ENCODE measurements at places on chromosomes 1 and 21.
A peak's percentile ranks its signal among the peaks of the same experiment; 100 is the strongest.

GRCh38 chr1:15657021-15657420, 27.1 kb upstream of the PLEKHM2 start:
- no peak for DNase-seq

GRCh38 chr1:7505771-7506453, 265.2 kb upstream of the VAMP3 start:
- DNase-seq = no peak

GRCh38 chr21:38631676-38632075, 133.4 kb upstream of the ERG start:
- DNase-seq = no peak

DNA sequence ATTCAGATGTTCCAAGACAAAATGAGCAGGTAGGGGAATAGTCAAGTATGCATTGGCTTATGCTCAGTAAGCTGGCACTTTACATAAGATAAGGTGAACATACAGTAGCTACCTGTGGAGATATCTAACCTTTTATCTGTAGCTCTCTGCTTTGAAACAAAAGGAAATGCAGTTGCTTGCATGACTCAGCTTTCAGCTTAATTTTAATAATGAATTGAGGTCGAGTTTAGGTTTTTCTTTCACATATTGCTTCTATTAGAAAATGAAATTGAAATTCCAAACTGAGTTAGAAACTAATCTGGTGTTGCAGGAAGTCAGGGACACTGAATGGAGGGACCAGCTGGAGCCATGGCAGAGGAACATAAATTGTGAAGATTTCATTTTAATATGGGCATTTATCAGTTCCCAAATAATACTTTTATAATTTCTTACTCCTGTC, 8.3 kb downstream of the FRRS1 start:
- no peak for DNase-seq

- DNase-seq = no peak
Measured at GRCh38 chr1:111030590-111030989, 66.9 kb upstream of the LRIF1 start.

DNA sequence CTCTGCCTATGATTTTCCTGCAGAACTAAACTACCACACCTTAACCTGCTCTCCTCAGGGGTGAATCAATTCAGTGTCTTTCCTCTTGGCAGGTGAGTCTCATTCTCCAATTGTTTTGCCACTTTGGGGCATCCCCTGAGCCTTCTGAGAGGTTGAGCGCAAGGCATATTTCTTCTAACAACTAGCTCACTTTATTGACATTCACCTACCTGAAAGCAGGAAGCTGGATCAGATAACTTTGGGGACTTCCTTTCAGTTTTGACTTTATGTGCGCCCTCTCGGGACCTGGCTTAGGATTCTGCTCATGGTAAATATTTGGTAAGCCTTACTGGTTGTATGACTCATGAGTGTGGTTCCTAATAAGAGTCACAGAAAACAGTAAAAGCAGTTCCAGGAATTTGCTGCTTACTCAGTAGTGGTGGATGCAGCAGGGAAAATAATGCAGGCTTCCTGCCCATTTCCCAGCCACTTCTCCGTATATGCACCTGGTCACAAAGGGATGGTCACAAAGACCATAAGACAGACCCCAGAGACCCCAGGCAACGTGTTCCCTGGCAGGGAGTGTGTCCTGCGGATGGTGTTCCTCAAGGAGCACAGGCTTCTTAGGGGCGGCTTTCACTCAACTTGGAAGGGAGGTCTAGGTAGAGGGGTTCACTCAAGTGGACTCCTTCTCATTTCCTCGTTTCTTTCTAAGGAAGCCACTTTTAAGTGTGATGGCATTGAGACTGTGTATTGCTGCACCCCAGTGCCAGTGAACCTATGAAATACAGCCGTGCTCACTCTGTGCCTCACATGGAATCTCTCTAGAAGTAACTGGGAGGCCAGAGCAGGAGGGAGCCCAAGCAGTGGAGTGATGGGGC, 22.0 kb upstream of the BATF3 start:
- DNase-seq = peak; percentile 45

GRCh38 chr1:20834780-20835179, 47.7 kb upstream of the HP1BP3 start:
- DNase-seq = no peak

GRCh38 chr1:23471473-23472075, 12.4 kb downstream of the ASAP3 start:
- DNase-seq = no peak

DNA sequence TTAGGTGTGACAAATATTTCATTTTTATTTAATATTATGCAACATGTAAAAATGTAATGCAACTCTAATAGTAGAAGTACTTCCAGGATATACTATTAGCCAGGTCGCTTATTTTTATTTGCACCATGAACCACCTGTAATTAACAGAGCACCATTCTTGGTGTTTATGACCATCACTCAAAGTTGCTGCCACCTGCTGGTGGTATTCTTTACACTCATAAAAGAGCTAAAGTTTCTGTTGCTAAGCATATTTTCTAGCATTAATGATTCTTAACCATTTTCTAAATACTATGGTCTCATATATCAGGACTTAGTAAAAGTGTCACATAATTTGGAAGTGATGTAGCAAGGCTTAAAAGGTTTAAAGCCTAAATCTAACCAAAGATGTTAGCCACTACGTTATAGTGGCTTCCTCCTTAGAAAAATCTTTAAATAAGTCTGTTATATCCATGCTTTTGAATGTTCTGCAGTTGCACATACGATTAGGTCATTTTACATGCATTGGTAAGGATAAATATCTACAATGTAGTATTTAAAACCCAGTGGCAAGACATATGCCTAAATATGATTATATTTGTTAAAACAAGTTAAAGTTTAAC, 244.5 kb downstream of the NEGR1 start:
- peak; percentile 35 for DNase-seq

DNA sequence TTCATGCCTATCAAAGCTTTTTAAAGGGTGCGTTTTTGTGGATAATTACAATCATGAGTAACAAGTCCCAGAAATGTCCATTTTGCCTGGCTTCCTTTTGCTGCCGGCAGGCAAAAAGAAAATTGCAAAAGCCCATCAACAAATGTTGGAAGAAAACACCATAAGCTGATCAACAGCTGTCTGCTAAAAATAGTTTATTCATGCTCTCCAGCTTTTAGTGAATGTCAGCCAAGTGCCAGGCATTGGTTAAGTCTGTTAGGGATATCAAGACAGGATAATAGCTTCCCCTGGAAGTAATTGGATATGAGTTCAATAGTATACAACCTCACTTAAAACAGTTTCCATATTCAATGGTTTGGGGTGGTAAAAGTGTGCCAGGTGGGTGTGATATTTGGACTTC, 13.6 kb upstream of the AGMAT start:
- DNase-seq = no peak

DNA sequence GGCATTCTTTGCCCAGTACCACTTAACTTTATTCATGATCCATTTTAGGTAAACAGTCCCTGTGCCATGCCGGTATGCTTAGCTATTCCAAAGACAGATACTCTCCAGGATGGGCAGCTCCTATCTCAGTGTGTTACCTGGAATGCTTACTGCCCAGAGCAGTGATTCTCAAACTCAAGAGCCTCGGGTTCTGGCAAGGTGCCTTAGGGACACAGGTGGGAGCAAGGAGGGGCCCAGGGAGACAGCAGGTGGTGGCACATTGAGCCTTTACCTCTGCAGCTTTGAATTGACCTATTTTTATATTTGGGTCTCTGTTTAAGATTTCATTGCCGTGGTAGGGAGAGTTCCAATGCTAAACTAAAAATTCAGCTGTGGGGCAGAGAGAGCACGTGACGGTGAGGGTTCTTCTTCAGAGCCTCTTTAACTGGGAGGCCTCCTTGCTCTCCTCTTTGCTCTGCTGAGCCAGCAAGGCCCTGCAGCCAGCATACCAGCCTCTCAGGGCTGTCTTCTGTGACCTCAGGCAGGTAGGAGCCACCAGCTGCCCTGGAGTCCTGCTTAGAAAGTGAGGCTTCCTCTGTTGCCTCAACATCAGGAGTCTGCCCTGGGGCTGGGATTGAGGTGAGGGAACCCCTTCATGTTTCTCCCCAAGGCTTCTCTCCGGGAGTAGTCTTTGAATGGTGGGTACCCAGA, 20.2 kb downstream of the PHGDH start:
- no peak for DNase-seq

GRCh38 chr1:225995919-225996864, 3.0 kb downstream of the SDE2 start:
- DNase-seq = no peak

- no peak for DNase-seq
Measured at GRCh38 chr1:221279146-221279545, 399.9 kb downstream of the HLX start.

DNA sequence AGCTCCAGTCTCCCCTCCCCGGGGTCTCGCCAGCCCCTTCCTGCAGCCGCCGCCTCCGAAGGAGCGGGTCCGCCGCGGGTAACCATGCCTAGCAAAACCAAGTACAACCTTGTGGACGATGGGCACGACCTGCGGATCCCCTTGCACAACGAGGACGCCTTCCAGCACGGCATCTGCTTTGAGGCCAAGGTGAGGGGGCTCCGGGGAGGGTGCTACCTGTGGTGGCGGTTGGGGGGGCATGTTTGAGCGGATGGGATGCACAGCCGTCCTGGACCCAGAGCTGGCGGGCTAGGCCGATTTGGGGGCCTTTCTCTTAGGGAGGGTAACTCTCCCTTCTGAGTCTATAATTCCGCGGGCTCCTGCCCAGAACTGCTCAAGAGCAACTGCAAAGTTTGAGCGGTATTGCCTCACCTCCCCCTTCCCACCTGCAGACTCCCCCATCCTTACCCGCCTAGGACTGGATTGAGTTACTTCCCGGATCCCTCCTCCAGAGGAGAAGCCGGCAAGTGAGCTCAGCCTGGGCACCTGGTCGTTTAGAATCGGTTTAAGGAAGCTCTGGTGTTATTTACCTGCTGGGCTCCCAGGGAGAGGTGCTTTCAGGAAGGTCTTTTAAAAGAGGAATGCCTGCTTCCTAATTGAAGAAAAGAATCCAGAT, 730 bp downstream of the NOS1AP start:
- DNase-seq = peak; percentile 38

DNA sequence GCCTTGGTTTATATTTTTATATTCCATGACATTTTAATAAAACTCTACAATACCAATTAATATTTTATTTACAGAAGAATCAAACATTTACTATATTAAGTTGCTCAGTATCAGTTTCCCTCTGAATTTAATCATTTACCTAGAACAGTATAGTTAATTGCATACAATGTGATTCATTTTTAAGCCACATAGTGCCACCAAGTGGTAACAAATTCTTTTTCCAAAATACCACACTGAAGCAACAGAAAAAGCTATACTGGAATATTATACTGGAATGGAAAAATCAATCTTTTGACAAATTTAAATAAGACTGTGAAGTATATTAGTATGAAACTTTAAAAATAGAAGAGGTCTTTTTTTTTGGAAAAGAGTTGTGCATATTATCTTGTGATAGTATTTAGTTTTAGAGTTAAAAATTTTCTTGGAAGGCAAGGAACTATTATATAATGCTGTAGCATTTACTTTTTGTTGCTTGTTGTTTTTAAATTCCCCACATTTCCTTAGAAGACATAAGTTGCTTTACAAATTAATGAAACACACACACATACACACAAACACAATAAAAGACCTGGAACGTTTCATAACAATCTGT, 57.3 kb downstream of the ZNF644 start:
- DNase-seq = no peak

DNA sequence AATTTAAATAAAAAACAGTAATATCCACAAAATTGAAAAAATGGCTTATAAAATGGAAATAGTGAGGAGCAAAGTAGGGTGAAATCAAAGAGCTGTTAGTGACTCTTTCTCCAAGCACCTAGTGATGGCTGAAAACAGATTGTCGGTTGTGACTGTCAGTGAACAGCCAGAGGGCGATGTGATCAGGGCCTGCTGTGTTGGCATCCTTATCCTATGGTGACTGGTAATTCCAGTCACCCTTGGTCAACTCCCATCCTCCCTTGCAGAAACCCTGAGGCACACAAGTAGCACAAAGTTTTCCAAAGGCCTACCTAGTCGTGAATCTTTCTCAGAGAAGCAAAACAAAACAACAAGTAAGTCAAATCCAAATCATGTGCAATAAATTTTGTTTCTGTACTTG, 599.8 kb upstream of the CXADR start:
- no peak for DNase-seq

- DNase-seq = no peak
Measured at GRCh38 chr1:56345831-56346230, 233.5 kb downstream of the PLPP3 start.

DNA sequence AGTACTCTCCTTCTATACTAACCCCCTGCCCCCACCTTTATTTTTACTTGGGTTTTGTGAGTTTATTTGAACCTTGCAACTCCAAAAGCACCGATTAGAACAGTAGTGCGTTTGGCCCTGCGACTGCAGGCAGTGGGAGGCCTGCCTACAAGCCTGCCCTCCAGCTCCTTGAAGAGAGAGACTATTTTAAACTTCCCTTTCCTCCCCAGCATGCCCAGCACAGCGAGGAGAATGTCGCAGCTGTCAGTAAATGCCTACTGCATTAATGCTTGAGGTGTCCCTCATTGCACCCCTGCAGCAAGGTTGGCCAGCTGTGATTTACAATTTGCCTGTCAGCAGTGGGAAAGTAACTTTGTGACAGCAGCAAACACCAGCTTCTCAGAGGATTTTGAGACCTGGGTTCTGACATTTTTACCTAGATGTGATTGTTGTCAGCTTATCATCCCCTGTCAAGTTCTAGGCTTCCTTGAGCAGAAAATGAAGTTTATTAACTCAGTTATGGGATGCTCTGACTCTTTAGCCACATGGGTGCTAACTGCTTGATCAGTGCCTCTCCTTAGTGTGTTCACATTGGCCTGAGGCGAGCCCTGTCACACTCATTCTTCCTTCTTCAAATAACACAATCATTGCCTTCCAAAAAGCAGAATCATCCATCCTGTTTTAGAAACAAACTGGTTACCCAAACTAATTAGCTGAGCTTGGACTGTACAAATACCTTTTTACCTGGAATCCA, 170.6 kb downstream of the PDE4B start:
- DNase-seq = no peak

GRCh38 chr1:241637604-241638003, 2.6 kb downstream of the CHML start:
- DNase-seq = no peak

GRCh38 chr1:41870076-41870562, 48.6 kb downstream of the HIVEP3 start:
- no peak for DNase-seq

GRCh38 chr1:212226467-212226866, 58.7 kb upstream of the PPP2R5A start:
- DNase-seq = no peak

DNA sequence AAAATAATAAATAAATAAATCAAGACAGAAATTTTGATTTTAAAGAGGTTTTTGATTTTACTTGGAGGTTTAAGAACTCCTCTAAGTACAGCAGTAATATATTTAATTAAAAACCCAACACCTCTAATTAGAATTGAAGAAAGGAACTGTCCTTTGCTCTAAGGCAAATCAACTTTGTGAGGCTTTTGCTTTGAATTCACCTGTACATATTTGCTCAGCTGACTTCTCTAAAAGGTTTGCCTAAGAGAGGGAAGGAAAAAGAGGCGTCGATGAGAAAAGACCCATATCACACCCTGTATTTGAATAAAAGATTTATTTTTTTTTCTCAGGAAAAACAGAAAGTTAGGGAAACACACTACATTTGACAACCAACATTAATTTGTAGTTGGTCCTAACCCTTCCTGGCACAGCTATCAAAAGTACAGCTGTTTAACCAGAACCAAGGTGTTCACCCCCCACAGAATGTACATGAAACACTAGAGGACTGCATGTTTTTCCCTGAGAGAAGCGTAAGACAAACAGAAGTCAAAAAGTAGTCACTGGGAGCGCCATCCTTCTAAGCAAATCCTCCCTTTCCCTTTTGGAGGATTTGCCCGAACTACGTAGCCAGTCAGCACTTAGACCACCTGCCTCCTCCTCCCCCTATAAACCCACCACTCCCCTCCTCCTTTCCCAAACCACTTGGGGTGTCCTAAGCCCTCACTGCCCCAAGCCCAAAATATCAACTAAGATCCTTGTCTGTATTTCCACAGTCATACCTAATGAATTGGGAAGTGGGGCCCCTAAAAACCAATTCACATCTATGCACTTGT, 4.9 kb downstream of the MCL1 start:
- no peak for DNase-seq

All from Caco-2 (cell line).